ENCODE measurements at places on chromosomes 5 and 9.

DNA sequence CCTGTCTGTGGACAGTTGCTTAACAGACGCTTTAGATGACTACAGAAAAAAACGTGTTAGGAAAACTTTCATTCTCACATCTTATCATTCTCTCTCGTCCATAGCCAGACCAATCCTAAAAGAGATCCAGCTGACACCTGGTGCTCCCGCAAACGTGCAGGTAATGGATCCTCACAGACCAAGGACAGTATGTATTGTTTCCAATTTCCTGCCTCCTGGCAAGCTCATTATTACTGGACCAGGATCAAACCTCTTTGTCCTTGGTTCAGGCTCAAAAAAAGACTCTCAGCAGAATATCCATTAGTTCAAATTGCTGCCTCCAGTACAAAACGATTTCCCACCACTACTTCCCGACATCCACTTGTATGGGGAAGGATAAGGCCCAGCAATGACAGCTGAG, 62.4 kb downstream of the SERINC5 start:
- DNase-seq, result no peak

GRCh38 chr5:32230356-32231099, 56.4 kb upstream of the GOLPH3 start:
- DNase-seq, result no peak

DNA sequence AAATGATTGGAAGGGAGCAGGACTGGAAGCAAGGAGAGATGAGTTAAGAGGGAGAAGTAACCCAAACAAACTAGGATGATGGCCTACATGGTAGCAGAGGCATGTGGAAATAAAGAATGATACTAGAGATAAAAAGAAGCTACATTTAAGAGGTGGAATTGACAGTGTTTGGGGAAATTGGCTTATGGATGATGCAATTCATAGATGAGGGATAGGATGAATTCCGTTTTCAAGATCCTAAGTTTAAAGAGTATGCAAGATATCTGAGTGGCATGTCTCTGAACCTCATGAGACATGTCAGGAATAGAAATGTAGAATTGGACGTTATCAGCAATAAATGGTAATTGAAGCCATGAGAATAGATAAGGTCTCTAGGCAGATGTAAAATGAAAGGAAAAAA, 73.6 kb downstream of the RPS23 start:
- no peak for DNase-seq

- no peak for DNase-seq
These were observed 234.2 kb upstream of the ADAMTS16 start for GRCh38 chr5:4905674-4906520.

GRCh38 chr5:124111886-124112285, 599.9 kb downstream of the CSNK1G3 start:
- DNase-seq, result peak; percentile 25

DNA sequence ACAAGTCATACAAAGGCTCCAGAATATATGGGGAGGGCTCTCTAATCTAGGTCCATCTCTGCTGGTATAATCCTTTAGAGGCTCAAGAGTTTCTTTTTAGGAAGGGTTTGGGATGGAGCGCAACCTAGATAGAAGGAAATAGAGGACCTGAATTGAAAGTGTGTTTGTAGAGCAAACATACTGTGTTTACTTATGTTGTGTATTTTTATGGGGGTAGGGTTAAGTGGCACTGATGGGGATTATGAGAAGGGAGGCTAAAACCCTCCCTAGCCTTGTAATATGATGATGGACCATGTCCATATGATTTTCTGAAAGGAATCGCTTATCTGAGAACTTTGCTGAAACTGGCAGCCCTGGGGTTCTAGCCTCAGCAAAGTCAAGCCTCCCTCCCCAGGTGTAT, 4.4 kb upstream of the ELL2 start:
- no peak for DNase-seq

GRCh38 chr5:149149942-149150341, 8.6 kb downstream of the ABLIM3 start:
- no peak for DNase-seq

DNA sequence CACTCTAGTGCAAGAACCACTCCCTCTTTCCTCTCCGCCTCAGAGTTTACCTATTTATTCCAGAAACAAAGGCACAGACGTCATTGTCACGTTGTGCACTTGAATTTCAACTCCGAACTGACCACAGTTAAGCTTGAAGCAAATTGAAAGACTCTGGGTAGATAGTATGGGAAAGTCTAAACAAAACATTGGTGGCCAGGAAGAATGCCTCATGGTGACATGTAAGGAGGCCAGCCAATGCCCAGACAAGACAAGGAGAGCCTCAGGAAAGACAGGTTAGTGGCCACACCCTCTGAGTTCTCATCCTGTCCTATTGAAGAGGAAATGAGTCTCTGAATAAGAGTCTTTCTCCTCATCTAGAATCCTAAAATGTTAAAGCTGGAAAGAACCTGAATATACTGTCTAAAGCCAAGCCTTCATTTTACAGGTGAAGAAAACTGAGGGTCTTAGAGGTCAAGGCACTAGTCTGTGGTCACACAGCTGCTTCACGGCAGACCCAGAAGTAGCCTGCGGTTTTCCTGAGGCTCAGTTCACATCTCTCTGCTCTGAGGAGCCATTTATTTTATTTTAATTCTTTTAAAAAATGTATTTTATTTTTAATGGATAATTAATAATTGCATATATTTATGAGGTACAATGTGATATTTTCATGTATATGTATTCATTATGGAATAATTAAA, 30.2 kb downstream of the ZFAND5 start:
- DNase-seq, result no peak

DNA sequence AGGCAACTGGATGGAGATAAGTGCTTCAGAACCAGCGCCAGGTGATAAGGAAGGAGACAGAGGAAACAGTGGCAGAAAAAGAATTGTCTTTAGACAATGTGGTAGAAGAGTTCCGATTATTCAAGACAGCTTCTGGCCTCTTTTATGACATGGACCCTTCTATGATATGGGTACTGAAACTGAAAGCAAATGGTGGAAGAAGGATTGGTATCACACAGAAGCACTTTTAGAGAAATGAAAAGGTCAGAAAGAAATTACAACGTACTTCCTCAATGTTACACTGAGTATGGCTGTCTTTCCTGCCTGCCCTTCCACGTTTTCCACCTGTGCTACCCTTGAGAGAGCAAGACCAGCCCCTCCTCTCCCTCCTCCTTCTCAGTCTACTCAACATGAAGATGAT, 959.3 kb downstream of the DNAH5 start:
- DNase-seq, result no peak

DNA sequence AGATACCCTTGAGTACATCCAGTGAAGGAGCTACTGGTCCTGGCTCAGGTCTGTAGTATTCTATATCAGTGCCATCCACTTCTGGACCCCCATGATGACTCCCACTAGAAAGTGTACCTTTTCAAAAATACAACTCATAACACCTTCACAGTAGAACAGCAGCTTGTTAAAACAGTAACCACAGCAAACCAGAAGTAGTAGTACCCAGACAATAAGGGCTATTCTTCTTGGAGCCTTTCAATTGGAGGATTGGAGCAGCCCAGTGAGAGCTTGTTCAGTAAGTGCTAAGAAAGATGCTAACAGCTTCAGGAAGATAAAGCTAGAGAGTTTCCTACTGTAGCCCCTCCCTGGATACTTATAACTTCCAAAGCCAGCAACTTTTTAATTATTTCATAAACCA, 10.1 kb downstream of the ARL14EPL start:
- DNase-seq, result no peak

- DNase-seq, result peak; percentile 79
These were observed 151.9 kb downstream of the EBF1 start for GRCh38 chr5:158947846-158948245.

Measured in fibroblast of skin of abdomen (primary cell).